ENCODE measurements at places on chromosomes 4 and X.

GRCh38 chr4:142818476-142818875 lies 27.6 kb downstream of the INPP4B start:
- DNase-seq: no peak

- DNase-seq: no peak
These were observed 44.1 kb downstream of the PPM1K start for GRCh38 chr4:88240297-88240714.

GRCh38 chrX:153408221-153408721 lies 3.0 kb upstream of the ZFP92 start:
- DNase-seq: no peak

DNA sequence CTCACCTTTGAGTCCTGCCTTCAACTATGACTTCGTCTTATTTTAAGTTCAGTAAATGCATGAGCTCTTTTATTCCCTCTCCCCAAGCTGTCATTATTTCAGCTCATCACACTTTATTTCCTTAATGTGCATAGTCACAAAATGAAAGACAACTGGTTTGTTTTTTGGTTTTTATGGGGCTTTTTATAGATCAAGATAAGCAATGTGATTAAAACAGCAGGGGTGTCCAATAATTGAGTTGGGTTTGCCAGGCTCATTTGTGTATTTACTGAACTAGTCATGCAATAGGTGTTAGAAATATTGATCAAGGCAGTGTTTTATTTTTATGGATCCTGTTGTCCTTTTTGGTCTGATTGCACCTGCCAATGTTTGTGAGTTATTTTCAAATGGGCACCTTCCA lies 102.2 kb downstream of the FRMPD4 start:
- no peak for DNase-seq

GRCh38 chrX:38895775-38896174 lies 94.5 kb downstream of the MID1IP1 start:
- no peak for DNase-seq

DNA sequence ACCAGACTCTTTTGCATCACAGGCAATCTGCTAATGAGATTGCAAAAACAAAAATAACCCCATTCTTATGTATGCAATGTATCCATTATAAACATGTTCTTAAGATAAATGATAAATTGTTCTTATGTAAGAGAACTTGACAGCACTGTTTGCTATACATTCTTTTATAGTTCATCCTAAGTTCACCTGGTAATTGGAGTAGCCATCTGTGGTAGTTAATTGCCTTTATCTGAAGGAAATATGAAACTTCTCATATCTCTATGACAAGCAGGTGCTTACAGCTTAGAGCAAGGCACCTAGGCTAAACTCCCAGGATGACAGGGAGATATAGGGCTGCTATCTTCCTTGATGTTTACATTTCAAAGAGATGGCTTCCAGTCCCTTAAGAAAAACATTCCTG lies 21.3 kb upstream of the CLCN5 start:
- DNase-seq: no peak

DNA sequence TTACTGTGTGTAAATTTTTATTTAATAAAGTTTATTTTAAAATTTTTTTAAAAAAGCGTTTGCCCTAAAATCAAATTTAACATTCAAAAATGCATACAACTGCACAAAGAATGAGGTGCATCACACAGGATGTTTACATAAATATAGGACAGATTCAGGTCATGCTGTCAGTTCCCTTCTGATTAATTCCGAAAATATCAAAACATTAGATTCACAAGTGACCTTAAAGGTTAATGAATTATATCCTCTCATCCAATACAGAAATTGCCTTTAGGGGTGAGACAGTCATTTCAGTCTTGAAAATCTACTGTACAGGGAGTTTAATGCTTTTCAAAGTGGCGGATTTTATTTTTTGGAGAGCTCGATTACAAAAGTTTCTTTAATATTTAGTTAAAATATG lies 208.7 kb upstream of the FTHL17 start:
- no peak for DNase-seq

DNA sequence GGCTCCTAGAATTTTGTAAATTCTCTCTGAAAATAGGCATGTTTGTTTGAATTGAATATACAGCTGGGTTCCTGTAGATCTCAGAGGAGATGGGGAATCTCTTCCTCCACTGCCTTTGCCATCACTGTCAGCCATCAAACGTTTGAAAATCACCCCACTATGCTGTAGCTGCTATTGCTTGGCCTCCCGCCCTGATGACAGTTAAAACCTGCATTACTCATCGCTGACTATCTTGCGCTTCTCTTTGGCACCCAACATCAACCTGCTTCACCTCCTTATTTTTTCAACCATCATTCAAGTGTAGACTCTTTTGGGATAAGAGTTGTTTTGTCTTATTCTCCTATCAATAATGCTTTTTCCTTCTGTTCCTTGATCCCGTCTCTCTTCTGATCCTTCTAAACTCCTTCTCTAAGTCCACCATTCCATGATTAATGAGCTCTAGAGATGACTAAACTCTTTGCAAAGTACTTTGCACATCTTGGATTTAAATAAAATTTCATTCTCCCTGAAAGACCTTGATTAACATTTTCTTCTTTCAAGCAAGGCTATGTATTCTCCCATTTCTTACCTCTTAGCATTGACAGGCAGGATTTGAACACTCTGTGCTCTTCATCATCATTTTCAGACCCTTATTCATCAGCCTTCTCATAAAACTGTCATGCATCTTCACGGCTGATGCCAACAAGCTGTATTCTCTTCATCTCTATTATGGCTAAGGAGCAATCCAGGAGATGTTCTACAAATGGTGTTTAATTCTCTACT lies 133.0 kb downstream of the SNCA start:
- DNase-seq: no peak

DNA sequence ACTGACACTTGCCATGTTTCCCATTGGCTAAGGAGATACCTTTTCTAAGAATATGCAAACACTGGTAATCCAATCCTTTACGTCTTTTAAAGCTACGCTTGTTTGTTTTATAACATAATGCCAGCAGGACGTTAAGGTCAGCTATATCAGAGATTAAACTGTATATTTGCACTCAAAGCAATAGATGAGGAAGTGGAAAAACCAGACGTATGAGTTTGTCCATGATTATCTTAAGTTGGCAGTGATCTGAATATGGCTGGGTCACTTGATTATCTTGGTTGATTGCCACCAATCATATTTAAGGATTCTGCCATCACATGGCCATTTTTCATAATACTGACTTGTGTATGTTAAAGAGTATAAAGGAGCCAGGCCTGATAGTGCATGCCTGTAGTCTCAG lies 19.4 kb downstream of the TMSB4X start:
- no peak for DNase-seq

DNA sequence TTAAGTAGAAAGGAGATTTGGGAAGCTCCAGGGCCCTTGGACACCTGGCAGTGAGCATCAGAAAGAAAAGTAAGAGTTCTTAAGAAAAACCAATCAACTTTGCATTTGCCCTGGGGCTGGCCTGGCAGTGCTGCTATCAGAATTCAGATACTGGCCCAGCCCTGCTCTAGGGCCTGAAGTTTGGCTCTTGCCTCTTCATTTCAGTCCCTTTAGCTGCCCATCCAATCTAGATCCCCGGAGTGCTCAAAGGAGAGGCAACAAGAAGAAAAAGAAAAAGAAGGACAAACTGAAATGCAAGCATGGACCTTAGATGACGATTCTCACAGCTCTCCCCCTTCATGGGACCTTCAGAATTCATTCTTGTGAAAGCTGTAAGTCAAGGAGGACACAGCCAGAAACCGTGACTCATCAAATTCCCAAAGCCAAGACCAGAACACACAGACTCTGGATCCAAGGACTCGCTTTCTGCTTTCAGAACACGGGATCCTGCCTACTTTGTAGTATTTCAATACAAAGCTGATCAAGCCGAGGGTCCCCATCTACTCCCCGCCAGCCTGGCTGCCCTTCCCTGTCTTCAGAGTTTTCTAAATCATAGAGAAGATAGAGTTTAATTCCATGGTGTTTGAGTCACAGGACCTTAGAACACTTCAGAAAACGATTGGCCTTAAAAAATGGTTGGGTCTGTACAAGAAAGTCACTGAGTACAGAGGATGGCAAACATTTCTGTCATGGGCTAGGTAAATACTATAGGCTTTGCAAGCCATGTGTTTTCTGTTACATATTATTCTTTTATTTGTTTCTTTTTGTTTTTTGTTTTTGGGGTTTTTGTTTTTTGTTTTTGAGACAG lies 103.7 kb downstream of the RBM47 start:
- no peak for DNase-seq

DNA sequence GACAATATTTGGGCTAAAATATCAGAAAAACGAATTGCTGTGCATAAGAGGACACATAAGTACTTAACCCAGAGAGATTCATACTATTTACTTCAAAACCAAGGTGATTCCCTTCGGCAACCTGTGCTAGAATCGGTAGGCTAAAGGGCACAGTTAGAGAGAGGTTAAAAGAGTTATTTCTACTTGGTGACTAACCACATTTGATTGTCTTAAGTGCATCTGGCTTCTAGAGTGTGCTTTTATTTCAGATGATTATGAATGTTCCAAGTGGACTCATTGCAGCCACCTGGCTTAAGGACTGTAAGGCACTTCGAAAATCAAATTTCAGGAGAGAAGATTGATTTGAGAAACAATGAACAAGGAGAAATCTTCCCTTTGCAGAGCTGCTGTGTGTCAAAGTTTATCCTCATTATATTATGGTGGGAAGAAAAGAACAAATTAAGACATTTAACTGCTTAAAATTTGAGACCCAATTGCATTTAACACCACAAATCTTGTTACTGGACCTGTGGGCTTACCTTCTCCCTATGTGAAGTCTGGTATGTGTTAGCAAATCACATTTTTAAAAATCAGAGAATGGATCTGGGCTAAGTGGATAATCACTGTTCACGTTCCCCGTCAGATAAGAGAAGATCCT lies 34.0 kb downstream of the PHOX2B start:
- no peak for DNase-seq

- no peak for DNase-seq
These were observed 44.6 kb upstream of the SLITRK2 start for GRCh38 chrX:145773006-145773405.

DNA sequence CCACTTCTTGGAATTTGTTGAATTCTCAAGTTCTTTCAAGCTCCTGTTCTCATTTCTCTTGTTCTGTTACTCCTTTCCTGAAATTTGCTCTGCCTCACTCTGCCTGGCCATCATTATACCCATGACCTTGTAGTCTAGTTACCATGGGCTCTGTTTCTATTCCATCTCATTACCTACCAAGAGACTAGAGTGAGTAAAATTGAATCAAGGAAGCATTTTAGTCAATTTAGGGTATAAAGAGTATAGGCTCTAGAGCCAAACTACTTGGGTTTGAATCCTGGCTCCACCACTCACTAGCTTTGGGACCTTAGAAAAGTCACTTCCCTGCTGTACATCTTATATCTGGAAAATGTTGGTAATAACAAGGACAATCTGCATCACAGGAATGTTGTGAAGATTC lies 2.2 kb downstream of the ALAS2 start:
- no peak for DNase-seq

- DNase-seq: no peak
These were observed 63.4 kb downstream of the GRXCR1 start for GRCh38 chr4:42955746-42956505.

- DNase-seq: no peak
These were observed 92.4 kb downstream of the FHDC1 start for GRCh38 chr4:153028535-153028934.

- no peak for DNase-seq
These were observed 35.8 kb downstream of the GPR82 start for GRCh38 chrX:41759817-41760216.

DNA sequence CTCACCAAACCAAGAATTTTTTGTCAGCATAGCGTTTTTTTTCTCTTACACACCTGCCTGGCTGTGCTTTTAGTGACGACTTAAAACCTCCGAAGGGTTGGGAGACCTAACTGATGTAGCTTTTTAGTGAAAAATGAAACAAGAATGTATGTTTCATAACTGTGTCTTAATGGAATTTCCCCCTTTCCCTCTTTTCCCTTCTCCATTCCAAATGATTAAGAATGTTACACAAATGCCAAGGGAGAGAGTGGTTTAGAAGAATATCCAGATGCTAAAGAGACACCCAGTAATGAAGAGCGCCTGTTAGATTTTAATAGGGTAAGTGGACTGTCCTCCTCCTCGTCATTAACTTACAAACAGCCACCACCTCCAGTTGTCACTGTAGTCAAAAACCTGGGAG lies 33.2 kb upstream of the TBC1D14 start:
- no peak for DNase-seq

- no peak for DNase-seq
These were observed 10.5 kb downstream of the RBMX start for GRCh38 chrX:136870064-136870463.

DNA sequence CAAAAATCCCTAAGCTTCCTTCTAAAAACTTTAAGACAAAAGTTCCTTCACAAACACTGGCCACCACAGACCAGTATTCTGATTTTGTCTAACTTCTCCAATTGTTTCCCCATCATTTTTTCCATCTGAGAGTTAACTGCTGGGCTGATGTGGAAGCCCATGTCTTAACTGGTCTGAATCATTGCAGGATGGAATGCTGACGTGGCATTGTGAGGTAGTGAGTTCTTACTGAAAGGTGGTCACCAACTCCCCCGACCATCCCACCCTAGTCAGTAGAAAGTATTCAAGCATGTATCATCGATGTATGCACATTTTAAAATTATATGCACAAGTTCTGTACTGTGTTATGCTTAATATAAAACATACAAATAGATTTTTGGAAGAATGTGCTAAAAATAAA lies 99.1 kb upstream of the SMIM10 start:
- DNase-seq: no peak

- no peak for DNase-seq
These were observed 8.1 kb upstream of the JAKMIP1 start for GRCh38 chr4:6208416-6208815.

GRCh38 chr4:93831716-93832496 lies 3.4 kb downstream of the ATOH1 start:
- no peak for DNase-seq

DNA sequence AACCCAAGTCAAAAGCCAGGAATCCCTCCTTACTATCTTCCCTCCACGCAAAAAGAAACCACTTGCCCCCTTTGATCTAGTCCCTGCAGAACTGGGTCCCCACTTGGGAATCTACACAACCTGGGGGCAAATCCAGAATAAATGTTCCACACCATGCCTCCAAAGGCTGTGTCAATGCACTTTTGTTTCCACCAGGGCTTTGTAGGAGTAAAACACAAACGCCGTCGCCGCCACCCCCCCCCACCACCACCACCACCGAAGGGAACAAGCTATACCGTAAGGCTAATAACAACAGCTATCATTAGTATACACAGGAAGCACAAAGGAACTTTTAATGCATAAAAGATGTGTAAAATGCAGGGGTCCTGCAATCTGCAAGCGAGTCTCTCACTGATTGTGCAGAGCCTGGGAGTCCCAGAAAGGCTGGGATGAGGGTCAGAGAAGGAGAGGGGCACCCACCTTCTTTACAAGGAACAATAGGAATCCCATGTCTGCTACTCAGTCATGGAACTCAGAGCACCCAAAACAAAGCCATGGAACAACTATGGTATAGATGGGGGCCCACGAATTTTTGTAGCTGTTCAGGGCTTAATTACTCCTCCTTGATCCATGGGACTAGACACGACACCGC lies 13.2 kb downstream of the BCOR start:
- no peak for DNase-seq

- DNase-seq: no peak
These were observed 35.2 kb downstream of the CHM start for GRCh38 chrX:86012188-86012587.

Data from activated naive CD8-positive, alpha-beta T cell treated with anti-CD3 and anti-CD28 coated beads, Interleukin-2, amount 50 U/mL, for 16 hours (primary cell).